ENCODE measurements at places on chromosomes 5 and 9. TPM values are rescaled to one million over a fixed set of nuclear protein-coding genes. Genes with fewer than 3 reads are reported as not detected.
A peak's percentile ranks its signal among the peaks of the same experiment; 100 is the strongest.

- DNase-seq = no peak
Observed at GRCh38 chr5:109644829-109645228, 44.9 kb upstream of the MAN2A1 start.

DNA sequence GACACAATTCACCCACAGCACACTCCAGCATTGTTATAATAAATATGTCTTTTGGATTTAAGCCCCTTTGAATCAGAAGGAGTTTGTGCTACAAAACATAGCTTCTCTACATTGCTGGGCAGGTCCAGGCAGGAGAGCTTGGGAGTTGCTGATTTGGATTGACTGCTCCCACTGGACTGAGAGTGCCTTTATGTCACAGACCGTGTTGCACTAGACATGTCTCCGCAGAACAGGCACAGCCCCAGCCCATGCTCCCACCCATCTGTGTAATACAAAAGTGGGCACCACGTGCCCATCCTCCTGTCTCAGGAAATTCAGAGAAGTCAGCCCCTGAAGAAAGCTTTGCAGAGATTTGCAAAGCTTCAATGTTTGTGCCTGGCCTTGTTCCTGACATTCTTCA, 117.1 kb downstream of the MED10 start:
- no peak for DNase-seq

The TICAM2 gene
- total RNA-seq = 9.1 TPM

DNA sequence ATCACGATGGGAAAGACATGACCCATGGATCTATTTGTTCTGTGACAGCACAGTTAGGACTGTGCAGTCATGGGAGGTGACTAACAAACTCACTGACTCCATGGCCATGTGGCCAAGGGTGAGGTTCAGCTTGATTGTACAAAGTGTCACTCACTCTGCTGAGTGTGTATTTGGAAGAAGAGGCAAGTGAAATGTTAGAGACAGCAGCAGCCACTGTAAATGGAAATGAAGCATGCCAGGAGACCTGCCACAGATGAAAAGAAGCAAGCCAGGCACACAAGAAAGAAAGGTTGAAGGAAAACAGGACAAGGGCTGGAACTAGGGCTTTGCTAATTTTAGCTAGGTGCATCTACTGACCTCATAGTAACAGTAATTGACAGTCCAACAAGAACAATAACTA, 42.7 kb upstream of the PALM2AKAP2 start:
- no peak for DNase-seq

DNA sequence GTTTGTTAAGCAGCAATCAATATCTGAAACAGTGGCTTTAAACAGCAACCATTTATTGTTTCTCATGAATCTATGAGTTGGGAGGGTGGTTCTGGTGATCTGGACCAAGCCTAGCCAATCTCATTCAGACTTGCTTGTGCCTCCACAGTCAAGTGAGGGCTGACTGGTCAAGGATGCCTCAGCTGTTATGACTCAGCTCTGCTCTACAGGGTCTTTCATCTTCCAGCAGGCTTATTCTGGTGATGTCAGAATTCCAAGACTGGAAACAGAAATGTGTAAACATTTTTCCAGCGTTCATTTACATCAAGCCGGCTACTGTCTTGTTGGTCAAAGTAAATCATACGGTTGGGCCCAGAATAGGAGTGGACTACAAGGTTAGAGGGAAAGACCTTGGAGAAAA, 2.5 kb upstream of the PIP5K1B start:
- DNase-seq = no peak

The FASTKD3 gene
- total RNA-seq = 12.1 TPM

GRCh38 chr9:137078701-137079400, 1.5 kb downstream of the UAP1L1 start:
- DNase-seq = no peak

- no peak for DNase-seq
Observed at GRCh38 chr5:142601432-142601831, 84.5 kb downstream of the FGF1 start.

DNA sequence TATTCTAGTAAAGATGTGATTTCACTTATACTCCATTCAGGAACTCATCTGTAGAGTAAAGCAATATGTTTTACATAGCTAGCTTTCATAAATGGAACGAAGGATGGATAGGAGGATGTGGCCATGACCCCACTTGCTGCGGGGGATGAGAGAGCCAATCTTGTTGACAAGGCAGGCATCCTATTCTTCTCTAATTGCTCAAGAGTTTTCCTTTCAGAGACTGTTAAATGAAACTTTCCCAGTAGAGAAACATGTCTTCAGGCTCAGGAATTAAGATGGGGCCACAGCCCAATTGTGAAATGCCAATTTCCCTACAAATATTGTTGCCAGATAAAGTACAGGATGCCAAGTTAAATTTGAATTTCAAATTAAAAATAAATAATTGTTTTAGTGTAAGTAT, 196.2 kb upstream of the TUT7 start:
- peak; percentile 74 for DNase-seq

- no peak for DNase-seq
Observed at GRCh38 chr9:99666571-99666970, 155.1 kb upstream of the NR4A3 start.

The IFNK gene
- total RNA-seq = not detected

The UNC13B gene
- total RNA-seq = 10.1 TPM

DNA sequence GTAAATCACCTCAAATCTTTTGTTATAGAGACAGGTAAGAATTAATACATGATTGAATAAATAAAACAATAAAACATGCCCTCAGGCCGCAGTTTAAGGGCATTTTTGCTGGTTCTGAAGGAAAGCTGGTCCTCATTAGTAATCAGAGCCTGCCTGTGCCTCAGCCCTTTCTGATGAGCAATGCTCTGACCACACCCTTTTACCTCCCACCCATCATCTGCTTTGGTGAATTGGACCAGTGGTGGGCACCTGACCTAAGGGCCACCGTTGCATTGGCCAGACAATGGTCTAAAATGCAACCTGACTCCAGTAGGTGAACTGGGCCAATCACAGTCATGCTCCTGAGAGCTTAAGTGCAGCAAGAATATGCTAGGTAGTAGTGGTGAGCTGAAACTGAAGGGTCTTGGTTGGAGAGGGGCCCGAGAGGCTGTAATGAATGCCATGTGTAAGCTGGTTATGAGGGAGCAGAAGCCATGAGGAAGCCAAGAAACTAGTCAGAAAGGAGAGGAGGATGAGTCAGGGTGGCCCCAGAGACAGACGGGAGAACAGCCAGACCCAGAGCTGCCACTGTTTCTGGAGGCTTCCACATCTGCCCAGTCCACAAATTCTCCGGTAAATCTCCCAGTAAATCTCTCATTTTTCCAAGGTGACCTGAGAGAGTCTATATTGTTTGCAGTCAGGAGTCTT, 45.5 kb upstream of the ZSWIM6 start:
- DNase-seq = peak; percentile 70

The CCL28 gene
- total RNA-seq = 5.1 TPM

The CYLC2 gene
- not detected for total RNA-seq

DNA sequence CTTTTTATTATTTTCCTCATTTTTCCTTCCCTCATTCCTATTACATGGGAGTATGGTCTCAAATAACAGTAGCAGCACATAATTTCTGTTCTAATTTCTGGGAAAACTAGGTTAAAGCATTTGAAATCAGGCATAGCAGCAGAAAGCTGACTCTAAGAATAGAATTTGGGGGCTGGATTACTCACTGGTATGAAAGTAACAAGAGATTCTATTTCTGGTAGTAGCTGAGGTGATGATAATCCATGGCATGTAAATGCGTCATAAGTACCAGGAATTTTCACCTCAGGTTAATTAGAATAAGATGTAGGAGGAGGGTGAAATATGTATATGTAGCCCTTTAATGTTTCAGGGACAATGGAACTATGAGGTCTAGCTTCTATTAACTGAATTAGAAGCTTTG, 662.0 kb downstream of the PTPRD start:
- peak; percentile 8 for DNase-seq

- DNase-seq = no peak
Observed at GRCh38 chr9:92527832-92528521, 7.8 kb downstream of the ECM2 start.

The SPINK6 gene
- not detected for total RNA-seq

DNA sequence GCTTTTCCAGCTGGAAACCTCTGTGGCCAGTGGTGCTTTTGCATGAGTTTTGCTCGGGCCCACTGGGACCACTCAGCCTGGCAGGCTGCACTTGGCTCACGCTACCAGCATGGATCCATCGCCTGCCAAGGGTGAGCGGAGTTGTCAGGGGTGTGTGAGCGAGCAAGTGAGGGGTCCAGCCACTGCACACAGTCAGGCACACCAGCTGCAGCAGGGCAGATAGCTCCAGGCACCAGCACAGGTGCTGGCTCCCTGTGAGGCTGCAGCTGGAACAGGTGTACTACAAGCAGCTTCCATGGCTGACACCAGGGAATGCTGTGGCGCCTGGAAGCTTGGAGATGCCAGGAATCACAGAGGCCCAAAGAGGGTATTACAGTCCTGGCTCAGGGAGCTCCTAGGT, 391.2 kb upstream of the SGCD start:
- DNase-seq = no peak

GRCh38 chr5:37938076-37938852, 98.4 kb upstream of the GDNF start:
- no peak for DNase-seq

GRCh38 chr5:126881821-126882600, 105.1 kb downstream of the LMNB1 start:
- peak; percentile 37 for DNase-seq

DNA sequence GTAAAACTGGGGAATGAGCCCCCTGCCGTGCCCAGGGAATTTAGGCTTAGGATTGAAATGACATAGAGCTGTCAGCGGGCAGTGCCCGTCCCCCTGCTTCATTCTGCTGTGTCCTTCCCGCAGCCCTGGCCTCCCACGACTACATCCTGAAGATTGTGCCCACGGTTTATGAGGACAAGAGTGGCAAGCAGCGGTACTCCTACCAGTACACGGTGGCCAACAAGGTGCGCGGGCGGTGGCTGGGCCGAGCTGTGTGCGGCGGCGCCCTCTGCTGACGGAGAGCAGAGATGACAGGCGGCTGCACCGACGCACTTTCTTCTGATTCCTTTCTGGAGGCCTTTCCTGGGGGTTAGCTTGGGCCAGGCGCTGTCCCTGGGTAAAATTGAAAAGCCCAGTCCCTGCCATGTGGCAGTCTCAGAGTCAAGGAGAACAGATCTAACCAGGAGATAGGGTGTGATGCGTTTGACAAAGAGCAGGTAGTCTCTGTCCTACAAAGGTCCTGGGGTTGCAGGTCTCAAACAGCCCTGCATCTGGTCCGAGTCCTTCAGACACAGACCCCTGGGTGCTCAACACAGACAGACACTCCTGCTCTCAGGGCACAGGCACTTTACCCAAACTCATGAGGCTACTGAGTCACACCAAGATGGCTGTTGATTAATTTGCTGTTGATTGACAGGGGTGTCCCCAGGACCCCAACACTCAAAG, 26.8 kb upstream of the RPL26L1 start:
- peak; percentile 62 for DNase-seq

DNA sequence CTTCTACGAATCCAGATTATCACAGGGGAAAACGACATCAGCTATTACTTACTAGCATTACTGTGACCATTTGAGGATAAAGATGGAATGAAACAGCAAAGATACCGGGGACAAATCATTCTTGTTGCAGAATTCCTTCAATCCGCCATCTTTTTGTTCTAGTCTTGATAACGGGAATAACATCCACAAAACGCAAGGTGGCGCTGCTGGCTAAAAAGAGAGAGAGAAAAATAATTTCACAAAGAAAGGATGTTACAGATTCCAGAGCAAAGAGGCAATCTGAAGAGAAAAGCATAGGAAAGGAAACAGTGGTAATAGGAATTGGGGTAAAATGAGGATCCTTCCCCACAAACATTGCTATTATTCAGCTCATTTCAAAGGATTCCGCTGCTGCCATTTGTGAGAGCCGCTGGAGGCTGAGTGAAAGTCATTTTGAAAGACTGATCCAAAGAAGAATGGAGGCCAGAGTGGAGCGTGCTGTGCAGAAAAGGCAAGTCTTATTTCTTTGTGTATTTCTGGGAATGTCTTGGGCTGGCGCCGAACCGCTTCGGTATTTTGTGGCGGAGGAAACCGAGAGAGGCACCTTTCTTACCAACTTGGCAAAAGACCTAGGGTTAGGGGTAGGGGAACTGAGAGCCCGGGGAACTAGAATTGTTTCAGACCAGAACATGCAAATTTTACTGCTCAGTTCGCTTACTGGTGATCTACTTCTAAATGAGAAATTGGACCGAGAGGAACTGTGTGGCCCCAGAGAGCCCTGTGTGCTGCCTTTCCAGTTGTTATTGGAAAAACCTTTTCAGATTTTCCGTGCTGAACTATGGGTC, at the start of gene PCDHB7:
Gene PCDHB7, plus strand, starts transcription at position 264 of the 824 bp plus-strand sequence. Its CDS starts 192 bp downstream, at position 456.
- peak; percentile 25 for DNase-seq

DNA sequence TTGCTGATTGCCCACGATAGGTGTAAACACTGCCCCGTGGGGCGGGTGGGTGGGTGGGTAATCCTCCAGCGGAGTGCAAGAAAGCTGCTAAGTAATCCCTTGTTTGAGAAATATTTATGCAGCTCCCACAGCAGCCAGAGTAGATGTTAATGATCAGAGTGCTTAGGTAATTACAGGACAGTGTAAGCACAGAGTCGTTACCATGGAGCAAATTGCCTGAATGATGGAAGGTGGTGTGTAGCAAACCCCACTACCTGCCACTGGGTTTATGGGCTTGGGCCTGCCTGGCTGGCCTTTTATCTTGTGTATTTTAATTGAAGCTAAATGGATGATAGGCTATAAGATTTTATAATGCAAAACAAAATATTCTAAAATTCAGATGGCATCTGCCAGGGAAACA, 110.0 kb downstream of the COL5A1 start:
- DNase-seq = no peak

The MOB3B gene
- total RNA-seq = 0.25 TPM

DNA sequence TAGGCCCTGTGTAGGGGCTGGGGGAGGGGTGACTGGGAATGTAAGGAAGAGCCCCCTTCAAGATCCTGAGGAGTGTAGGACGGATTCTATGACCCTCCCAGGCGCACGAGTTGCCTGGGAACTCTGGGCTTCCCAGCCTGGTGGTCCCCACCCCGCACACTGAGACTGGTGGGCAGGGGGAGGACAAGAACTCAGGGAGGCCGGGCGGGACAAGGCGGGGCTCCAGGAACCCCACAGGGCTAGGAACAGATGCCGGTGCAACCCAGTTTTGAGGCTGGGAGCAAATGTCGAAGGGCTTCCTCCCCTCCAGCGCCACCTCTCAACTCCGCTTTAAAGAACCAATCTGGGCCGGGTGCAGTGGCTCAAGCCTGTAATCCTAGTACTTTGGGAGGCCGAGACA, 1.3 kb upstream of the VDAC1 start:
- no peak for DNase-seq

- DNase-seq = no peak
Observed at GRCh38 chr5:87354496-87354895, 58.2 kb downstream of the CCNH start.

DNA sequence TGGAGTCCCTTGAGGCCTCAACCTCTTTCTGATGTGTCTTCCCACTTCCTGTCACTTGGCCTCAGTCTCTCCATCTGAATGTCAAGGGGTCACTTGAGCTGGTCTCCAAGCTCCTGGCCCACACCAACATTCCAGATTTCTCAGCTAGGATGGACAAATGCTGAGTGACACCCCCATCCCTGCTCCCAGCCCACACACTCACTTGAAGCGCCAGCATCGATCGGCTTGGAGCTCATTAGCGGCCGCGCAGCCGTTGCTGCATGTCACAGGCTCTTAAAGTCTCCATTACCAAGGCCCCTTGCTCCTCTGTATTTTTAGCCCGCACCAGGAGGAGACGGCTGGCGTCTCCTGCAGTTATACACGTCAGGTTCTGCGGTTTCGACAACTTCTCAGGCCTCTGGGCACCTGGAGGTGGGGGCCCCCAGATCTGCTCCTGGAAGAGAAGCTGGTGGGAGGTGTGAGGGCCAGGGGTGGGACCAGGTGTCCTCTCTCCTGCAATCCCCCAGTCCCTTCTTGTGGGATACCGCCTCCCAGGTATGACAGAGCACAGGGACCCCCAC, 33.4 kb upstream of the ARAP3 start:
- DNase-seq = no peak

- peak; percentile 93 for DNase-seq
Observed at GRCh38 chr5:132495667-132496190, 5.2 kb upstream of the IRF1 start.

All from fibroblast of the aortic adventitia (primary cell).